ENCODE measurements at places on chromosomes 1 and 21.

- no peak for DNase-seq
Observed at GRCh38 chr1:21913258-21913657, 23.9 kb downstream of the HSPG2 start.

DNA sequence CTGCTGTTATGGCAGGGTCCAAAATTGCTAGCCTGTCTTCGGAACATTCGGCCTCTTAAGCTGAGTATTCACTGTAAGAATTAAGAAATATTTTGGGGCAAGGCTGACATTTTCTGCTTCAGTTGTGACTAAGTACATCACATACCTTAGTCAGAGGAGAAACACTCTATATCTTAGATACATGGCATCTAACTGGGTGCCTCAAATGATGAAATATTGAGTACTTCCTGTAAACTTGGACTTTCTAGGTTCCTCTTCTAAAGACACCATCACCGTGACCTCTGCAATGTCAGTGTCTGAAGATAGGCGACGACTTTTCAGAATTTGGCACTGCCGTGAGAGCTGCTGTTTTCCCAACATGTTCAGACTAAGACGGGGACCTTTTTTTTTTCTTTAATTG is 65.6 kb downstream of the PCBP3 start:
- no peak for DNase-seq

DNA sequence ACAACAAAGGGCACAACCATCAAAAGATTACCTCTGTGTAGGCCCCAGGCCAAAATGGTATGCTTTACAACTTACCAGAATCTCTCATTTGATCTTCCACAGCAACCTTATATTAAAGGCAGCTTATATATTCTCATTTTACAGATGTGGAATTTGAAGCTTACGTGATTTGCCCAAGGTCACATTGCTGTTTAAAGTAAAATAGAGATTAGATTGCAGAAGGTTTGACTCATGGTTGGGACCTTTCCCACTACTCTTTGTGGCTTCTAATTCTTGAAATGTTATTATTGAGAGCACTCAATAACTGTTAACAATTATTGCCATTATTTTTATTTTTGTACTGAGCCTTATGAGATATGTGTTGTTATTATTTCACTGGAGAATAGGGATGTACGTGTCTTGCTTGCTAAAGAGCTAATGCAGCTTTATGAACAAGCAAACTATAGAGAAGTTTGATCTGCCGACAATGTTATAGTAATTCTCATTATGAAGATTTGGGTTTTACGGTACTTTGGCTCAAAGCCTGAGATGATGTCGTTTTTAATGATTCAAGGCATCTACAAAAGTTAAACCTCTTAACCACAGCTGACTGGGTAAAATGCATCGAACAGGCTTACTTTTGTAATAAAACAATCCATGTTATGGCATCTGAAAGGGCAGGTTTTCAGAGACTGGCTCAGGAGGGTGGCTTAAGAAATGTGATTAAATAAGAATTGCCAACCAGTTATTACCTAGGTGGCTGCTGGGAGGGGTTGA is 43.3 kb upstream of the TSNAX start:
- no peak for DNase-seq

DNA sequence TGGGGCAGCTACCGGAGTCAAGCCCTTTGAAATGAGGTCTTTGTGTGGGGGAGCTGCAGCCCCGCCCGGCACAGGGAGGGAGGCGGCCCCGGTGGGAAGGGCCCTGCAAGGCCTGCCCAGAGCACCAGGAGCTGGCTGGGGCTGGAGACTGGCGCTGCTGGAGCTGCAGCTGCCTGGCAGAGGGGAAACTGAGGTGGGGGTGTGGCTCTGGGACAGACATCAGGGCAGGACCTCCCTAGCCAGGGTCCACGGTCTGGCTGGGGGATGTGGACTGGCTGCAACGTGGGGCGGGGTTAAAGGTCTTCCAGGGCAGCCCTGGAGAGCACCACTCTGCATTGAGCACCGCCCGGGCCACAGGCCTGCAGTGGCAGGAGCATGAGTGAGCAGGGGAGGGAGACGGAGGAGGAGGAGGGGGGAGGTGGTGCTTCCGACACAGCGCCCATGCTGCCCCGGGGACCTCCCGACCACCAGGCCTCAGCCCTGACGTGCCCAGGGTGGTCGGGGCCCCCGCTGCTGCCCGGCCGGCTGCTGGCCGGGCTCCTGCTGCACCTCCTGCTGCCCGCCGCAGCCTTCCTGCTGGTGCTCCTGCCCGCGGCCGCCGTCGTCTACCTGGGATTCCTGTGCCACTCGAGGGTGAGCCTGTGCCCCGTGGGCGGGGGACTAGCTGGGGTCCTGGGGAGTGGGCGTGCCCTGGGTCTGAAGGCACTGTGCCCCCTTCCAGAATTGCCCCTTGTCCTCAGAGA is 4.8 kb upstream of the ANKRD65 start:
- DNase-seq = no peak

DNA sequence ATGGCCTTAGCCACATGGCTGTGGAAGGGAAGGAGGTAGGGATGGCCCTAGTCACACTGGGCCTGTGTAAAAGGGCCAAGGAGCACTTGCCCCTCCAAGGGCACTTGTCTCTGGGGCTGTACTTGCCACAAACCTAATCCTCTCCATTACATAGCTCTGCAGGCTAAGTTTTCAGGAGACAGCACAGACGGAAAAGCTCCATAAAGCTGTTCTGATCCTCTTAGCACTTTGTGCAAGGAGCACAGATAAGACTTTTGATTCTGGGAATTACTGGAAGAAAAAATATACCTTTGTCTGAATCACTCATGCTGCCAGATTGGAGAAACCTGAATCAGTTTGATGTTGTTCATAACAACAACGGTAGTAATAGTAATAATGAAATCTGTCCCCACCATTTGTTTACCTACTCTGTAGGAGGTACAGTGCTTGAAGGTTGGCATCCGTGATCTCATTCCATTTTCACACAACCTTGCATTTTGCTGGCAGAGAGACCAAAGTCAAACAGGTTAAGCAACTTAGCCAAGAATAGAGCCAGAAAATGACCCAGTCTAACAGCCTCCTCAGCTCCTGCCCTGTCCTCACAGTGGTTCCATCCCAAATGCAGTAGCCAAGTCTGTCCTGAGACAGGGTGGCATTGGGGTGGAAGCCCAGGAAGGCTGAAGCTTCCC is 207.1 kb downstream of the ROR1 start:
- no peak for DNase-seq

GRCh38 chr1:3271866-3272265 is 182.6 kb upstream of the ARHGEF16 start:
- no peak for DNase-seq

DNA sequence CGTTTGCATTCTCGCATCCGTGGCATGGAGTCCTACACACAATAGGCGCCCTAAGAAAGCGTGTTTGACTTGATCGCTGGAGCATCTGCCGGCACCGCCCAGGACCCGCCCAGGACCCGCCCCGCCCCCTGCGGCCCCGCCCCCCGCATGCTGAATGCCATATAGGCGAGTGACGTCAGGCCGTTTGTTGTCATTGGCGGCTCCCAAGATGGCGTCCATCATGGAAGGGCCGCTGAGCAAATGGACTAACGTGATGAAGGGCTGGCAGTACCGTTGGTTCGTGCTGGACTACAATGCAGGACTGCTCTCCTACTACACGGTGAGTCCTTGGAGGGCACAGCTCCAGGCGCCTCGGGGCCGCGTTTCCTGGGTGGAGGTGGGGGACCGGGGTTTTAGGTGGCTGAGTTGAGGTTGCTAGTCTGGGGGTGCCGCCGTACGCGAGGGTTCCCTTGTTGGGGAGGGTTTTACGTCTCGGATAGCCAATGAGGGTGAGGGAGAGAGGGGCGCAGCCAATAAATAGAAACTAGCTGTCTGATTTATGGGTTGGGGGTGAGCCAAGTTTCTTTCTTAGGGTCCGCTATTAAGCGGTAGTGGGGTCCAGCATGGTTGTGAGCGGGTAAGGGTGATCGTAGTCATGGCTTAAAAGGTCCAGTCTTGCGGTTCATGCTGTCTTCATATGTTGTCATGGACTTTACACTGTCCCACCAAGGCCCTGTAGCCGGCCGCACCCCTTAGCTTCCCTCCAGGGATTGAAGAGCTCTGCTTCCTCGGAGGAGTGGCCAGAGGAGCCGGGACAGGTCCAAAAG is at the start of gene OSBPL9:
Gene OSBPL9, plus strand, starts transcription at position 190 of the 806 bp plus-strand sequence. Its CDS starts 19 bp downstream, at position 209.
- peak; percentile 94 for DNase-seq

GRCh38 chr1:201127755-201128455 is 921 bp upstream of the ASCL5 start:
- no peak for DNase-seq

- DNase-seq = no peak
Observed at GRCh38 chr1:21280011-21280471, 10.2 kb downstream of the ECE1 start.

GRCh38 chr1:3221112-3222041 is 152.4 kb downstream of the PRDM16 start:
- no peak for DNase-seq

- no peak for DNase-seq
Observed at GRCh38 chr21:45971616-45972352, 9.8 kb upstream of the COL6A1 start.

- no peak for DNase-seq
Observed at GRCh38 chr1:183363972-183364371, 54.2 kb downstream of the NMNAT2 start.

DNA sequence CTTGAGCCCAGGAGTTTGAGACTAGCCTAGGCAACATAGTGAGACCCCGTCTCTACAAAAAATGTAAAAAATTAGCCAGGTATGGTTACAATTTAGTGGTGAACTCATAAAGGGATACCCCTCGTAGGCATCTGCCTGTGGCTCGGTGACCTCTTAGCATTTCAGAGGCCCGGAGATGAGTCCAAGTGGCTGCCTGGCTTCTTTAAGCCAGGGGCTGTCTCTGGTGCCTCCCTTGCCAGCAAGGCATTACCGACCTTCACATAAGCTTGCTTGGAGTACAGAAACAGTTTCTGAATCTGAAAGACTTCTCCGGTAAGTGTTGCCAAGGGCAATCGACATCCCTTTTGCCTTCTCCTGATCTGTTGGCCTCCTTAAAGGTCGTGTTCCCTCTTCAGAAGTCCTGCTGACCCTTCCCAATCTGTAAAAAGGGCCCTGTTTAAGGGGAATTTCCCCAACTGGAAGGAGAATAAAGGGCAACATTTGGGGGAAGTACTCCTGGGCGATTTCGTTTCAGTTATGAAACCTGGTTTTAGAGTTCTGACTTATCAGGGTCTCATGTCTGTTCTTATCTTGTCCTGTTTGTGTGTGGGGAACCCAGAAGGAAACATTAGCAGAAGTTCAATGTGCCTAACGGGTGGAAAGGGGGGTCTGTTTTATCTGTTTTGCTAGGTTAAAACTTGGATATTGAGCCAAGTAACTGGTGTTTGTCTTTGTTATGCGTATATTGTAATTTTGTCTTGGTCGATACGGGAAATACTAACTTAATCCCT is 32.9 kb downstream of the KIFAP3 start:
- DNase-seq = no peak

DNA sequence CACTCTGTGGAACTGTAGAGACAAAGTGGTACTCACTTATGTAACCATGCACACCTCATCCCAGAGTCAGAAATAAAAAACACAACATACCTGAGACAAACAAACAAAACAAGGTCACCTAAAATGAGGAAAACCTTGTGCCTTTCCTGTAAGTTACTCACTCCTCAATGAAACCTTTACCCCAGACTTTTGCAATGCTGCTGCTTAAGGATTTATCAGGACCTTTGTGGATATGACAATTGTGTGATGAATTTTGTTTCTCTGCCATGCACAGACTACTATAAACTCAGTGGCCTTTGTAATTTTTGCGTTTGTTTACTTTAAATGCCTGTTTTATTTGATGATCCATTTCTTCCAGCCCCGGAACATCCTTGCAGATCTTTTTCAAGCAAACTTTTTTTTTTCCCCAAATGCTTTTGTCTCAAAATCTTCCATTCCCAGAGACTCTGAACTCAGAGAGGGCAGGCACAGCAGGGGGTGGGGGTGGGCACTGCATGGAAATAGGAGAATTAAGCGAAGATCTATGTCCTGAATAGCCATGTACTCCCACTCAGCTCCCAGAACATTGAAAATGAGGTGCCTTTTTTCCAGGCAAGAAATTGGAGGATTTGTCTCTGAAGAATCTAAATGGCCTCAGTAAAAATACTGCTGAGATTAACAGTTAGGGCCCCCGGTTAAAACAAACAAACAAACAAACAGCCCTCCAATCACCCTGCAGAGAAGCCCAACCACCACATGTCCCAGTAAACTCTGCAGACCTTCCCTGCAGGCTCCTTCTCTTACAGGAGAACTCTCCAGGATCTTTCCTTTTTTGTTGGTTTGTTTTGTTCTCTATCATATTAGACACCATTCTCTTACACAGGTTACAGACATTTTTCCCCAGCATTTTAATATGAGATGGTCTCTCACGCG is 22.6 kb upstream of the SIM2 start:
- DNase-seq = no peak

DNA sequence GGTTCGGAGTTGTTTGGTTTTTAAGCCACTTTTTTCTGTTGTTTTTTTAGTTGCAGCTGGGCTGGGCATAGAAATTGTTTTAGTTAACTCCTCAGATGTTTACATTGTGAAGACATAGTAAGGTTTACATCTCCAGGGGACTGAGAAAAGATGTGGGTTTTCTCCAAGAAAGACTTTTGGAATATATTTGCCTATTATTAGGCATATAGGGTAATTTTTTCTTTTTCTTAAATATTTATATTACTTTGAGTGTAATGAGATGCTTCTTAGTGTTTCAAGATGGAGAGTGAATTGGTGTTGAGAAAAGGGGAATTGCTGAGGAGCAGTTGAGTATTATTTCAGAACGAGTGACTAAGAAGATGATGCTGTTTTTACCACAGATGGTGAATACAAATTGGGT is 26.6 kb upstream of the PIGK start:
- no peak for DNase-seq

DNA sequence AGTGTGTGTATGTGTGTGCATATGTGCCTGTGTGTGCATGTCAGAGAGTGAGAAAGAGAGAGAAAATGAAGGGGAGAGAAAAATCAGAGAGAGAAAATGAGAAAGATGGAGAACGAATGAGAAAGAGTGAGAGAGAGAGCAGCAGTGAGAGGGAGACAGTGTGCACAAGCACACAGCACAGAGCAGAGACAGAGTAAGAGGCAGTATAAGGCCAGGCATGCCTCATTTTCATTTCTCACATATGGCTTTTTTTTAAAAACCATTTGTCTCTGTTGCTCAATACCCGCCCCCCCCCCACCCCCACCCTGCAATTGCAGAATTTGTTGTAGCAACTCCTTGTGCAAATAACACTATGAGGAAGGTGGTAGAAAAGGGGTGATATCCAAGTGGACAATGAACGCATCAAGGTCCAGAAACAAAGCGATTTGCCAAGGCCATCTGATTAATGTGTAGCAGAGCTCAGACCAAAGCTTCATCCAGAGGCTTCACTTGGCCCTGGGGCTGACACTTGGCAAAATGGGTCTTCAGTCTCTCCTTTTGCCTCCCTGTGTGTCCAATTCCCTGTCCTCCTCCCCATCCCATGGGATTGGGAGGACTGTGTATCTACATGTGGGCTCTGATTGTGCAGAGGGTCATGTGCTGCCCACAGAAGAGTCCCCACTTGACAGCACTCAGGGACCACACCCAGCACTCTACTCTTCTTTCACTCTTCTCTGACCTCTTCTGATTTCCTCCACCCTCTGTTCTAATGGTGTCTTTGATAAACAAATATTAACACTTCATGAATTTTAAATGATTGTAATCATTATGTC is 38.9 kb upstream of the HSD3B1 start:
- no peak for DNase-seq
